ENCODE measurements at places on chromosomes 2 and 18.

DNA sequence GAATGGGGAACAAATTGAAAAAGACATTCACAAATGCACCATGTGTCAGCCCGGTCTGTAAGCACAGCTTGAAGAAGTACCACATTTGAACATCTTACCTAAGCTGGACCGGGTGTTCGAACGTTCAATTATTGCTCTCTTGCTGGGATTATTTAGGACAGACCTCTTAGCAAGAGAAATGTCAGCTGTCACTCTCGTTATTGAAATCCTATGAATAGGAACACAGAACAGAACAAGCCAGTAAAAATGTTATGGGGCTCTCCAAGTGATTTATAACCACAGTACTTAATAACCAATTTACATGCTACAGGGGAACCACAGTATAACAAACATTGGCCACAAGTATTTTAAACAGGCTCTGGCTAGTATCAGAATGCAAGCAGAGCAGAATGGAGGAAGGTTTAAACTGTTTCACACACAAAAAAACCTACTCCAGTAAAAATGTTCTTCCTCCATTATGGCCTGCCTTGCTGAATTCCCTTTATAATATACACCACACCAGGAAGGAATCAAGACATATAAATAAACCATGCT, 32.5 kb upstream of the ARL5A start:
- no peak for DNase-seq

DNA sequence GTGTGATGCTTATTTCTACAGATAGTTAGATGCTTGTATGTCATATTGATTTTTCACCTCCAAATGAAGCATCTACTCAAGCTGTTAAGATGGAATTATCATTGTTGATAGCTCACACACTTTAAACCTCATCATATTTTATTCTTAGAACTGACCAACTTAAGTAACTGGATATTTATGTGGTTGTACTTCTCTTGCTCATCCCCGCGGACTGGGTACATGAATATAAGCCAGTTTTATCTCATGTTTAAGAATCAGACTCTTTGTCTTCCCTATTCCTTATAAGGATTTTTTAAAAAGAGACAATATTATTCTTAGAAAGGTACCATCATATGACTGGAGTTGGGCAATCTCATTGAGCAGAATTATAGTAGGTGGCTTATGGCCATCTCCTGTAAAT, 358.7 kb downstream of the DSC3 start:
- no peak for DNase-seq

- DNase-seq: no peak
These were observed 56.0 kb downstream of the NBEAL1 start for GRCh38 chr2:203070701-203071100.

DNA sequence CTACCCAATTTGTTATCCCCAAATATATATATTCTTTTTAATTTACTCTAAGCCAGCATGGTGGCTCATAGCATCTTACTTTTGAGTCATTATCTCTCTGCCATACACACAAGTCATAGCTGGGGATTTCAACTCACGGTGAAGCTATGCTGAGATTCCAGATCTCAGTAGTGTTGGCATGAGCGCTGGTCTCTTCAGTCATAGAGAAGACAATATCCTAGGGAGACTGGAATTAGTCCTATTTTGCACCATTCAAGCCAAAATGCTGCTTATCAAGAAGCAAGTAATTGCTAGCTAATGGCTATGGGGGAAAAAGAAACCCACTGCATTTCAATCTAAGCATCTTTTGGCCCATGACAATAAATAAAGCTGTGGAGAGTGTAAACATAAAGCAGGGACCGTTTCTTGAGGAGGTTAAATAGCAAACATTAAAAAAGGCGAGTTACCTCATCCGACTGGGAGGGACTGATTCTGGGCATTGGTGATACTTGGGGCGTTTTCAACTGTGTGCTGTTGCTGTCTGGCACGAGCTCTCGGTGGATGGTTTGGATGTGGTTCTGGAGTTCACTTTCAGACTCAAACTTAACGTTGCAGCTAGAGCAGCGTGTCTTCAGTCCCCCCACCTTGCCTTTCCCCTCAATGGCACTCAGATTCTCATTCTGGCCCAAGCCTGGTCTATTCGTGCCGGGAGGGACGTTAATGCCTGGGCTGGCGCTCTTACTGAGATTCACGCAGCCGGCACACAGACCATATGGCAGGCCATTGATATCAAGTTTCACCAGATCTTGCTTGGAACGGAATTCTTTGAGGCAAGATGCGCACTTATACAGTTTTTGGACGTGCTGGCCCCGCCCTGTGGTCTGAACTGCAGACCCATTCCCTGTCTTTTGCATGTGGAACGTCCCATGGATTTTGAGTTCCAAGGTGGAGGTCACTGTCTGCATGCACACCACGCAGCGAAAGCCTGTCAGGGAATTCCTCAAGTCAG, 127.8 kb downstream of the ZNF521 start:
- DNase-seq: no peak

DNA sequence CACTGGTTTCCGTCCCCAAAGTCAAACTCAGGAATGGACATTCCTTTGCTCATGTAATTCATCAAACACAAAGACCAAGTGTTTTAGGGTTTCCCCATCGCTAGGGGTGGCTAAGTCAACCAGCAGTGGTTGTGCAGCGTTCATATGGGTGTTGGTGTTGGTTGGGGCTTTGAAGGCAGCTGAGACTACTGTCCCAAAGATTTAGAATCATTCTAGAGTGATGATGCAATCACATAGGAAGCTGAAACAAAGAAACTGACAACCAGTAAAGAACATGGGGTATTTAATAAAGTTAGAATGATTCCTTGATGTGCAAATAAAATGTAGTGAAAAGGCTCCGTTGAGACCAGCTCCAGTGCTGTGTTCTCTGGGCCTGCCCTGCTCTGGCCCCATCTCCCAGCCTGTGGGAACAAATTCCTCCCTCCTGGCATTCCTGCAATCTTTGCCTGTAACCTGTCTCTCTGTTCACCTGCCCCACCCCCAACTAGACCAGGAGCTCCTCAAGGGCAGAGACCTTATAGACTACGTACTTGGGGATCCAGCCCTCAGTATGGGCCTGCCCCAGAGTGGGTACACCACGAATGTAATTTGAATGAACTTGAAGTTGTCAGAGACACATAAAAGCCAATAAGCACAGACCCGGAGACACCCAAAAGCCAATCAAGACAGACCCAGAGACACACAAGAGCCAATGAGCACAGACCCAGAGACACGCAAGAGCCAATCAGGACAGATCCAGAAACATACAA, 191.7 kb upstream of the TWIST2 start:
- no peak for DNase-seq
